CD4-positive, alpha-beta memory T cell (primary cell): ENCODE measurements at places on chromosomes 4 and X.

DNA sequence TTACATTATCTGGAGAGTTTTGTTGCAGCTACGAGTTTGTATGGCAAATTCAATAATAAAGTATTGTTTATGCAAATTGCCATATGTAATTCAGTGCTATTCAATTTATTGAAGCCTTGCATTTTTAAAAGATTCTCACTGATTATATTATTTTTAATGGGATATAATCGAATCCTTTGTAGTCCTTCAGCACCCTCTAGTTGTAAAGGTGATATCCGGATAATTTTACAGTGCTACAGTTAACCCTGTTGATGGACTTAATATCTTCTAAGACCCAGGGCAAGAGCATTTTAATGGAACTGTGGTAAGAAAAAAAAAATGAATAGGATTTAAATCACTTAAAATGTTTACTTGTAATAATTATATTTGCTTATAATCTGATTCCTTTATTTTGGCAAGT is 48.5 kb upstream of the GRIA2 start:
- H3K36me3 ChIP-seq: no peaks in the 10 kb centered on the region
- no peaks in the 10 kb centered on the region for H3K27me3 ChIP-seq
- H3K4me3 ChIP-seq: no peak overlapping the region
- H3K27ac ChIP-seq: no peak overlapping the region
- H3K4me1 ChIP-seq: no peaks in the 10 kb centered on the region

- H3K4me3 ChIP-seq: no peak overlapping the region
- H3K4me1 ChIP-seq: no peaks in the 10 kb centered on the region
- H3K36me3 ChIP-seq: no peaks in the 10 kb centered on the region
- no peak for DNase-seq
Observed at GRCh38 chr4:87624698-87625097, 16.4 kb downstream of the DSPP start.

DNA sequence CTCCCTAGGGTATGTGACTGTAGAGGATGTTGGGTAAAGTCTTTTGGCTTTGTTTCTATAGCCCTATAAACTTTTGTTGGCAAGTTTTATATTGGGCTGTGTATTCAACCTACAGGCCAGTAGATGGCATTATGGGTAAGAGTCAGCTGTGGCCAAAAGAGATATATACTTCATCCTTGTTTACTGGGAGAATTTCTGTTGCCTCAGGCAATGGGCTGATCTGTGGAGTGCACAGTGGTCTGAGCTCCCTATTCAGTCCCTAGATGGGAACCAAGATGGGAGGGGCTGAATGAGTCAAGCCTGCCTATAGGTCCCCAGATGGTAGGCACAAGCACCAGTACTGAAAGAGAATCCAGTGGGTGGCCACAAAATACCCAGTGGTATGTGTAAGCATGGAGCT is 580.6 kb downstream of the EPHA5 start:
- no peaks in the 10 kb centered on the region for H3K36me3 ChIP-seq
- no peak for DNase-seq
- no peaks in the 10 kb centered on the region for H3K27me3 ChIP-seq
- H3K4me3 ChIP-seq: no peak overlapping the region

- no peaks in the 10 kb centered on the region for H3K36me3 ChIP-seq
- DNase-seq: no peak
- no peaks in the 10 kb centered on the region for H3K27me3 ChIP-seq
- H3K4me1 ChIP-seq: no peaks in the 10 kb centered on the region
- H3K27ac ChIP-seq: no peak overlapping the region
Observed at GRCh38 chrX:39654952-39655351, 442.8 kb downstream of the BCOR start.

DNA sequence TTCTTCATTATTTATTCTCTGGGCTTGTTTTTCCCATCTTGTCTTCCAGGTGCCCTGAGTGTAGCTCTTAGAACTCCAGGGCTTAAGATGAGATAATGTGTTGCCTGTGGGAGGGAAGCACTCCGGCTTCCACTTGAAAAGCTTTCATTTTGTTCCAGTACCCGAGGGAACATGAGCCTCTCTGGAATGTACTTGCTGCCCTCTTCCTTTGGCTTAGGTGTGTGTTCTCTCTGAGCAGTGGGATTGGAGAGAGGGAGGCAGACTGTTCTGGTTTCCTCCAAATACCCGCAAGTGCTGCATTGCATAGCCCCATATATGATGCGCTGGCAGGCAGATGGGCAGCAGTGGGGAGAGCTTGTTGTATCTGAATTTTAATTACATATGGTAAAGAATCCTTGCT is 861 bp upstream of the DTHD1 start:
- H3K4me3 ChIP-seq: no peak overlapping the region
- no peak for DNase-seq
- no peaks in the 10 kb centered on the region for H3K27me3 ChIP-seq
- H3K27ac ChIP-seq: no peak overlapping the region
- H3K4me1 ChIP-seq: peaks cover 31% of the 10 kb centered on the region
- H3K36me3 ChIP-seq: no peaks in the 10 kb centered on the region

- H3K27me3 ChIP-seq: no peaks in the 10 kb centered on the region
- H3K36me3 ChIP-seq: no peaks in the 10 kb centered on the region
- no peak overlapping the region for H3K27ac ChIP-seq
- no peak overlapping the region for H3K4me3 ChIP-seq
- no peaks in the 10 kb centered on the region for H3K4me1 ChIP-seq
Observed at GRCh38 chr4:110704748-110705439, 82.0 kb upstream of the PITX2 start.
